T-helper 2 cell (primary cell): ENCODE measurements at places on chromosomes 16 and 17.

GRCh38 chr16:58038219-58038641 lies 12.7 kb downstream of the MMP15 start:
- DNase-seq: no peak

DNA sequence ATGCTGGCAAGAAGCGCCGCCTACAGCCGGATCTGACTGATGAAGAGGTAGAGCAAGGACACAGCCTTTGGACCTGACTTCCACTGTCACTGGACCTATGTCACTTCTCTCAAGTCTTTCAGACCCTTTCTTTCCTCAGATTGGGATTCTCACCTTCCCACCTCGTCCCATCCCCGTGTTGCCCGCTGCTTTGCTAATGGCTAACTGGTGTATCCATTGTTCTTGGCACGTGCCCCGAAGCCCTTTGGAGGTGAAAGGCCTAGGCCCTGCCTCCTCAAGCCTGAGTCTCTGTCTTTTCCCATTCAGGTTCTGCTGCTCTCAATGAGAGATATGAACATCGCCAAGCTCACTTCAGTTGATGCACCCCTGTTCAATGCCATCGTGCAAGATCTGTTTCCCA lies 53.3 kb upstream of the KDM6B start:
- DNase-seq: no peak

DNA sequence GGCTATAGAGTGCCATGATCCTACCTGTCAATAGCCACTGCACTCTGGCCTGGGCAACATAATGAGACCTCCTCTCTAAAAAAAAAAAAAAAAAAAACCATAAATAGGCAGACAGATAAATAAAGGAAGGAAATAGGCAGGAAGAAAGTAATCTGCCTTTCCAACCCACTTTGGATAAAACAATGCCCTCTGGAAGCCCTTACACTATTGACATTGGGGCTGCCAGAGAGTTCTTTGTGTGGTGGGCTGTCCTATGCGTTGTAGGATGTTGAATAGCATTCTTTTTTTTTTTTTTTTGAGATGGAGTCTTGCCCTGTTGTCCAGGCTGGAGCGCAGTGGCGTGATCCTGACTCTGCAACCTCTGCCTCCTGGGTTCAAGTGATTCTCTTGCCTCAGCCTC lies 7.2 kb upstream of the RFWD3 start:
- no peak for DNase-seq

DNA sequence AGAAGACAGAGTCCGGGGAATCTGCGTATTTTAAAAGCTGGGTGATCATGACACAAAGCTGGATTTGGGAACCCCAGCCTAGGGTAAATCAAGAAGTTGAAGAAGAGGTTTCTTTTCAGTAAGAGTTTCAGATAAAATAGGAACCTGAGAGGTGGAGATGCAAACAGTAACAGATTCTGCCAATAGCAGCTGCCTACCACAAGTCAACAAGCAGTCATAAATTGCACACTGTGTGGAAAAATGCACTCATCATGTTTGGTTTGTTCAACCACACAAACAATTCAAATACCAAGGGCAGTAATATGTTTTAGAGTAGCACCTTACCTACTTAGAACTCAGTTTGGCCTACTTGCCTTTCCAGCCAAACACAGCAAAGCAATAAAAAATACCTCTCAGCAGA lies 14.0 kb downstream of the MYO1D start:
- DNase-seq: no peak

DNA sequence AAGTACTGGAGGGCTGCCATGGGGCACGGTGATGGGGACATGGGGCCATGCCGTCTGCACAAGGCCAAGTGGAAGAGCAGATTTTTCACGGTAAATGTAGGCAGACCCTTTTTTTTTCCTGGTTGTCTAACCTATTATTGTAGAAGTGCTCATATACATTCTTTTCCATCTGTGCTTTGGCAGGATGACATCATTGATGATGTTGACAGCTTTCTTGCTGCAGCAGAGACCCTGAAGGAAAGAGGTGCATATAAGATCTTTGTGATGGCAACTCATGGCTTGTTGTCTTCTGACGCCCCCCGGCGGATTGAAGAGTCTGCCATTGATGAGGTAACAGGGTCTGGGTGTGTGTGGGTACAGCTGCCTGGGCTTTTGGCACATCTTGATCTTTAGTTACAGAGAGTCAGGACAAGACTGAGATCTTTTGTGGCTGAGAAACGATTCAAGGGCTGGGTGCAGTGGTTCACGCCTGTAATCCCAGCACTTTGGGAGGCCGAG lies 23.3 kb upstream of the SLC5A10 start:
- no peak for DNase-seq

- DNase-seq: no peak
Measured at GRCh38 chr17:55778389-55779118, 27.7 kb downstream of the PCTP start.

DNA sequence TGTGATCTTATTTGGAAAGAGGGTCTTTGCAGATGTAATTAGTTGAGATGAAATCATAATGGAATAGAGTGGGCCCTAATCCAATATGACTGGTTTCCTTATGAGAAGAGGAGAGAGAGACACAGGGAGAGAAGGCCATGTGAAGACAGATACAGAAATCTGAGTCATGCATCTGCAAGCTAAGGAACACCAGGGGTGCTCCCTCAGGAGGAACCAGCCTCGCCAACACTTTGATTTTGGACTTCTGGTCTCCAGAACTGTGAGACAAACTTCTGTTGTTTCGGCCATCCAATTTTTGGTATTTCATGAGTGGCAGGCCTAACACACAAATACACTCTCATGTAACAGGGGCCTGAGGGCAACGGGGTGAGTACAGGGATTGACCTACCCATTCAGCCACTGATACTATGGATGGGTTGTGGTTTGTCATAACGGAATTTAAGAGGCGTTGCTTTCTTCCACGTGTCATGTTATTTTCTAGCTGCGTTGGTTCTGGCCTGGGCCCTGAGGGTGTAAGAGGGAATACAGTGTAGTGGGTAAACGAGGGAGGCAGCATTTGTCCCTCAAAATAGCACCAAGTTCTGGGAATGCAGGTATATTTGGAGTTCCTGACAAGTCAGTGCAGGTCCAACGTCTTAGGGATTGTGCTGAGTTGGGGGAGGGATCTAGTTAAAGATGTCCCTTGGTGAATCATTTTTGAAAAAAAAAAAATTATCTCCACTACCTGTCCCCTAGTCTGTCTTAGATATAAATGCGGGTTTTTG lies 17.7 kb downstream of the PLCG2 start:
- DNase-seq: no peak

DNA sequence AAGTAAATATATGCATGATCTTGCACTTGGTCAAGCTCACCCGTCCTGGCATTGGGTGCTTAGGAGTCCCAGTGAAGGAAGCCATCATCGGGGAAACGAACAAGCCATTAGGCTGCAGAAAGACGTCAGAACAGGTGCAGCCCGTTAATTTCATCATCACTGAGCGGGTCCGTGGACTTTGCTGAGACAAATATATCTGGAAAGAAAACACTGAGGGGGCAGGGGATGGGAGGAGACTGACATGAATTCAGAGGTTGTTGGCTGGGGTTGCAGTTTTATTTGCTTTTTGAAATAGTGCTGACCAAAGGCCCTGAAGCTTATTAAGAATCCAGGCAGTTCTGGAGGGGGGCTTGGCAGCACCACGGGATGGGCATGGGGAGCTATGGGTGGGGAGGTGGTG lies 207.2 kb downstream of the ENGASE start:
- DNase-seq: no peak

DNA sequence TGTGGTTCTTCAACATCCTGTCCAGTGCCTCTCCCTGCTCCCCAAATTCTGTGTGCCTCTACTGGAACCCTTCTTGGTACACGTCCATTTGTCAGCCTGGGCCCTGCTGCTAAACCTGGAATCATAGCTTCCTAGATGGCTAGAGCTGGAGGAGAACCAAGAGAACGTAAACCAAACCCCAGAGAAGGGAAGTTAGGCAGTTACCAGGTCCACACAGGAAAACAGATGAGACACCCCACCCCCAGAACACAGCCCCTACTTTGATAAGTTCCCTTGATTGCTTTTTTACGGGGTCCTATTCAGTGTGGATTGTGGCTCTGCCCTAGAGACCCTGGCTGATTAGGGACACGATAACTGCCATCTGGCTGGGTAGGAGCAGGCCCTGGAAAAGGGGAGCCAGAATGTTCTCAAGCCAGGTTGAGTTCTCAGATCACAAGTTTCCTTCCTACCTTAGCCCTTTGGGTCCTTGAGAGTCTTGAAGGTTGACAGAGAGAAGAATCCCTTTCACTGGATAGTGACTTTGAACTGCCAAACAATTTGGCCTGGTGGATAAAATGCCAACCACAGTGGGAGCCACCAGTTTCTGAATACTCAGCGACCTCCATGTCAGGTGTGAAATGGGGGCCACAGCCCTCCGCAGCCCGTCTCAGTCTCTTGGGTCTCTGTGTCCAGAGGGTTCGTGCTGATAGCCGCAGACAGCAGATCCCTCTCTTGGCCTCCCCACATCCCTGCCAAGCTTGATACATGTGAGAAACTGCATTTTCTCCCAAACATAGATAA lies 7.9 kb downstream of the TBX4 start:
- no peak for DNase-seq

DNA sequence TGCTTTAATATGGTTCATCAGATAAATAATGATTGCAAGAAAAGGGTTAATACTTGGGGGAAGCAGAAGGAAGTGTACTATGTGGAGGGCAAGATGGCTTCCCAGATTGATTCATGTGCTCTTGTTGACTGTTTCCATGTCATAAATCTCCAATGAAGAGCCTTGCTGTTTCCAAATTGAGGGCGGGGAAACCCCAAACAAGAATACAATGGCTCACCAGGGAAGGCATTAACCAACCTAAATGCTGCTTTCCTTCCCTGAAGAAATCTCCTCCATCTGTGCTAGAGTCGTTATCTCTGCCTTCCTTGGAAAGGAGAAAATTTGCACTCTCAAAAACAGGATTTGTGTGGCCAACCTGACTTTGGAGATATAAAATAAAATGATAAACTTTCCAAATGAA lies 28.0 kb upstream of the CDH13 start:
- DNase-seq: no peak
